Upper lobe of right lung (tissue), 1 donor: ENCODE measurements at places on chromosomes 3 and 15. TPM values are rescaled to one million over a fixed set of nuclear protein-coding genes. Genes with fewer than 3 reads are reported as not detected.

GRCh38 chr3:113291572-113291971, 80.2 kb downstream of the BOC start:
- H3K4me3 ChIP-seq = no peak overlapping the region
- H3K4me1 ChIP-seq = no peaks in the 10 kb centered on the region
- no peak for DNase-seq
- H3K27me3 ChIP-seq = no peaks in the 10 kb centered on the region
- no peaks in the 10 kb centered on the region for H3K36me3 ChIP-seq

DNA sequence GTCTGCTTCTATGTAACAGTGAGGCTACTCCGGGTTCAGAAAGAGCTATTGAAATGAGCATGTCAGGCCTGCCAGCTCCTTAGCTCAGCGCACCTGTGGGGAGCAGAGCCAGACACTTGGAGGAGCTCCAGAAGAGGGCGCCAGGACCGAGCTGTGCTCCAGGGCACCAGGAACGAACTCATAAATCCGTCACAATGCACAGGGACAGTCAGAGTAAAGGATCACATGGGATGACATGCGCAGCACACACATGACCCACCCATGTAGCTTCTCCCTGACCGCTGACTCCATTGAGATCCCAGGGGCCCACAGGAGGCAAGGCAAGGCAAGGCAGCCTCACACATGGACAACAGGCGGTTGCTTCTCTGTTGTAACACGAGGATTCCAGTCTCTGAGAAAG, 26.0 kb upstream of the GNB5 start:
- H3K4me1 ChIP-seq = no peaks in the 10 kb centered on the region
- no peak overlapping the region for H3K4me3 ChIP-seq
- no peak overlapping the region for H3K27ac ChIP-seq
- H3K27me3 ChIP-seq = no peaks in the 10 kb centered on the region
- peaks cover 35% of the 10 kb centered on the region for H3K36me3 ChIP-seq

Gene CD200R1
- 1.9 TPM for total RNA-seq

GRCh38 chr3:101972430-101973162, 123.3 kb downstream of the NFKBIZ start:
- no peak for DNase-seq
- no peak overlapping the region for H3K27ac ChIP-seq
- H3K4me3 ChIP-seq = no peak overlapping the region
- no peaks in the 10 kb centered on the region for H3K36me3 ChIP-seq

Gene TMEM40
- not detected for total RNA-seq

Gene POLQ
- 0.55 TPM for total RNA-seq

- no peaks in the 10 kb centered on the region for H3K27me3 ChIP-seq
Observed at GRCh38 chr3:32105291-32106131, 909 bp upstream of the GPD1L start.

Gene LIPH
- total RNA-seq = 38.0 TPM

GRCh38 chr3:160577556-160578195, 12.3 kb upstream of the KPNA4 start:
- no peak overlapping the region for H3K4me3 ChIP-seq
- no peaks in the 10 kb centered on the region for H3K27me3 ChIP-seq

Gene GP5
- 0.26 TPM for total RNA-seq

DNA sequence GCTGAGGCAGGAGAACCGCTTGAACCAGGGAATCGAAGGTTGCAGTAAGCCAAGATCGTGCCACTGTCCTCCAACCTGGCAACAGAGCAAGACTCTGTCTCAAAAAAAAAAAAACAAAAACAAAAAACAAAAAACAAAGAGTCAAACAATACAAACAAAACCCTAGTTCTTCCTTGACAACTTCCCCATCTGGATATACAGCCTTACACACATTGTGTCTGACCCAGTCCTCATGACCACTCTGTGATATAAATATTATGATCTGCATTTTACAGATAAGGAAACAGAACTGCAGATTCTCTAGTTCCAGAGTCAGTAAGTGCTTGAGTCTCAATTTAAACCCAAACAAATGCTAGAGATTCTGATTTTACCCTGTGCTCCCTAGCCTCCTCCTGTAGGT, 4.8 kb upstream of the ESYT3 start:
- H3K27ac ChIP-seq = no peak overlapping the region
- no peak overlapping the region for H3K4me3 ChIP-seq
- DNase-seq = no peak
- H3K36me3 ChIP-seq = no peaks in the 10 kb centered on the region
- H3K27me3 ChIP-seq = peaks cover 18% of the 10 kb centered on the region
- H3K4me1 ChIP-seq = peaks cover 10% of the 10 kb centered on the region

Gene IGSF11
- total RNA-seq = 0.46 TPM
